M059J (cell line): ENCODE measurements at places on chromosomes 3 and 15. TPM values are rescaled to one million over a fixed set of nuclear protein-coding genes. Genes with fewer than 3 reads are reported as not detected.

Gene SOX14
- not detected in 2 replicates for total RNA-seq

Gene RPL22L1
- 64.3 and 106 TPM in 2 replicates for total RNA-seq

DNA sequence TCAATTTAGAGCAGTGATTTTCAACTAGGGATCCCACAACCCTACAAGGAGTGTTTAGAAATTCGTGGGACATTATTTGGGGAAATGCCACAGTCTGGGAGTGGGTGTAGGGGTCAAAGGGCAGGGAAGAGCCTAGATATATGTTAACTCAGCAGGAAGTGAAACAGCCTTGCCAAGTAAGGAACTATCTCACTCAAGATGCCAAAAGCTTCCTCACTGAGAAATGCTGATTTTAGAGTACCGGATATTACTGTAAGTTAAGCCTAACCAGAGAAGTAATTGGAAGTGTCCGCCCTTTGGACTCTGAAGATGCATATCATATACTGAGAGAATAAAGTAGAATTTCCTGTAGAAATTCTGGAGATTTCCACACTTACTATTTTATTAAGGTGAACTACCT is 158.6 kb downstream of the BBX start:
- no peak for DNase-seq

- no peak for DNase-seq
These were observed 94.9 kb downstream of the LRRK1 start for GRCh38 chr15:101013769-101014675.

- DNase-seq = no peak
These were observed 73.9 kb downstream of the PRICKLE2 start for GRCh38 chr3:64151342-64151871.

DNA sequence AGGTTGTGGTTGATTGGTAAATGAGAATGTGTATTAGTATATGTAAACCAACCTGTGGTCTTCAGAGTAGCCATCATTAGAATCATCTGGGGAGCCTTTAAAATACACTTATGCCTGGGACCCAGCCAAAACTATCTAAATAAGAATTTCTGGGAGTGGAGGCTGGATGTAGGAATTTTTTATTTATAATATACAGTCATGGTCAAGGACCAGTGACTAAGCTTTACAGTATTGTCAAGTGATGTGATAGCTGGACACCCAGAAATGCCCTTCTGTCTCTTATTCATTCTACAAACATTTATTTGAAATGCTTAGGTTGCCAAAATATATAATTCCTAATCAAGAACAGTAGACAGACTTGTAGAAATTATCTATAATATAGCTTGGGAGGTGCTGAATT is 132.2 kb downstream of the MBNL1 start:
- peak; percentile 61 for DNase-seq

GRCh38 chr15:36591536-36592411 is 12.3 kb downstream of the CDIN1 start:
- peak; percentile 71 for DNase-seq

DNA sequence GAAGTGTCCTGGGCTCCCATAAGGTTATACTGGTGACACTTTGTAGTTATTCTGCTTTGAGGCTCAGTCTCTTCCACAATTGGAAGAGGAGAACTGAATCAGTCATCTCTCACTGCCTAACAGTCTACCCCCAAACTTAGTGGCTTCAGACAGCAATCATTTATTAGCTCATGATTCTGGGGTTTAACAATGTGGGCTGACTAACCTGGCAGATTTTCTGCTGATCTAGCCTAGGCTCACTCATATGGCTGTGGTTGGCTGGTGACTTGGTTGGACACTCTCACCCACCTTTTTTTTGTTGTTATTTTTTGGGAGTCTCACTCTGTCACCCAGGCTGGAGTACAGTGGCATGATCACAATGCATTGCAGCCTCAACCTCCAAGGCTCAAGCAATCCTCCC is 7.1 kb downstream of the GPD1L start:
- DNase-seq = no peak

Gene NRROS
- 0.42 and 1.1 TPM in 2 replicates for total RNA-seq

DNA sequence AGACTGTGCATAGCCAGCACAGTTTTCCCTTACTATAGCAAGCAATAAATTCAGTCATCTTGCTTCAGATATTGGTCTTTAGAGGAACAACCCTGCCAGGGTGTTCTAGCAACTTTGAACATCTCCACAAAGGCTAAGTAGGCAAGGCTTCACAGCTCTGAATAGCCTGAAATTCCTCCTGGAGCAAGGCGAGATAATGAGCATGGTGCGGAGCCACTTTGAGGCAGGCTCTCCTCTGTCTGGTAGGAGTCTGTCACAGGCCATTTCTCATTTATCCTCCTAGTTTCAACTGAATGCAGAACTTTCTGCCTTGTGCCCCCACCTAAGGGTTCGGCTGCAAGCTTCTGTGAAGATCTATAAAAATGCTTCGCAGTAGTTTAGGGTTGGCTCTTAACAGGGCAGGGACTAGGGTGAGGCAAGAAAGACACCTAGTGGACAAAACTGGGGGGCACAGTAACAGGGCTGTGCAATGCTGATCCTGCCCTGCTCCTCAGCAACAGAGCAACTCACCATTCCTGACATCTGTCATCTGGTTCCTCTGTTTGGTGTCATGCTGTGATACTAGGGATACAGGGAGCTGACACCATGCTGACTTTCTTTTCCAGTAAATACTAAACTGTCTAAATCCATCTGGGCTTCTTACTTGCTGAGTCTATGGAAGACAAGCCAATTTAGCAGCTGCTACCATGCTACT is 16.6 kb upstream of the EHHADH start:
- DNase-seq = peak; percentile 44

DNA sequence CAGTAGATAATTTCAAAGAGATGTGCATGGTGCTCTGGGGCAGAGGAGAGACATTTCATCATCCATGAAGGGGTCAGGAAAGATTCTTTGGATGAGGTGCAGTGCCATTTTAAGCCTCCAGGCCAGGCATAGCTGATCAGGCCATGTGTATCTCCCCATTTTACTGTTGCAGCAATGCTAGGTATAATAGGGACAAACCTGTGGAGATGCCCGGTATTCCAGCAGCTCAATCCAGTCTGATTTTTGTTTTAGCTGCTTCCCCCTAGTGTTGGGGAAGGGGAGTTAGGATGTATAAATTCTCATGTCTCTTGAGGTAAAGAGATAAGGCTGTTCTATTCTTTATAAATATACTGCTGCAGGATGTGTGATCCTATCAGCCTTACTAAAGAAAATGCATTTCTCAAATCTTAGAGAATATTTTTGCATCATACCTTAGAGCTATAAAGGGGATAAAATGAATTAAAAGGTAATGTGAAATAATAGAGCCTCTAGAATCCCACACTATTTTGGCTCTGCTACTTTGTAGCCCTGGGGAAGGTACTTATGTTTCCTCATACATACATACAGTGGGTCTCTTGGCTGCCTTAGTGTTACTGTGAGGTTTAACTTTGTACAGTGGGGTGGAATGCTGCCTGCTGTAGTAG is 5.2 kb downstream of the CDV3 start:
- peak; percentile 70 for DNase-seq

DNA sequence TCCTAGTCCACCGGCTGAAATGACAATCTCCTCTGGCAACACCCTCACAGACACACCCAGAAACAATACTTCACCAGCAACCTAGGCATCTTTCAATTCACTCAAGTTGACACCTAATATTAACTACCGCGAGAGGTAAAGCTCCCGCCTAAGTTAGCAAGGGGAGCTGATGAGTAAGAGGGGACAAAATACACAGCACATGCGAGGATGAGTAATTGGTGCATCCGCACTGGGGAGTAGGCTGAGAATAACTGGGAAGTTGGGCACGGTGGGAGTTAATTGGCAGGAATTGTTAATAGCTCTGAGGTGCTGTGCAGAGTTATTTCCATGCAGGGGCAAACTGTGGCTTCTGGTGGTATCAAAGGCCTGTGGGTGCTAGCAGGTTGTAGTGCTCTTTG is 14.5 kb upstream of the PLD1 start:
- peak; percentile 77 for DNase-seq

- peak; percentile 98 for DNase-seq
These were observed 93.3 kb upstream of the HACD2 start for GRCh38 chr3:123678108-123678511.

Gene XIRP1
- 0.12 and 0.59 TPM in 2 replicates for total RNA-seq

Gene GPR62
- 0.02 TPM in 1 of 2 replicates, not detected in the other for total RNA-seq
